ENCODE measurements at places on chromosomes 1 and 21.

GRCh38 chr1:229869687-229870086, 197.4 kb upstream of the GALNT2 start:
- no peak for DNase-seq

DNA sequence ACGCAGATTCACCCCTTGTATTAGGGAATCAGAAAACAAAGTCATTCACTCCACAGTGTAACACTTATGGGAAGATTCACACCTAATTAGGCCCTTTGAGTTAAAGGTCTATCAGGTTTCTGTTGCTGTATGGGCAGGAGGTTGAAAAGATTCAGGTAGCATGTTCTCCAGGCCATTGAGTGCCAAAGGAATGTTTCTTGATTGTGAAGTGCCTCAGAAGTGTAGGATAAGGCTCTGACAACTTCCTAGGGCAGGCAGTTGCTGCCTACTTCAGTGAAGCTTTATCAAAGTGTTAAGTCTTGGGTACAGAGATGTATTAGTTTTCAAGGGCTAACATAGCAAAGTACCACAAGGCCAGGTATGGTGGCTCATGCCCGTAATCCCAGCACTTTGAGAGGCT, 48.7 kb upstream of the RGS18 start:
- no peak for DNase-seq

- no peak for DNase-seq
Measured at GRCh38 chr1:244664353-244664752, 11.4 kb downstream of the DESI2 start.

DNA sequence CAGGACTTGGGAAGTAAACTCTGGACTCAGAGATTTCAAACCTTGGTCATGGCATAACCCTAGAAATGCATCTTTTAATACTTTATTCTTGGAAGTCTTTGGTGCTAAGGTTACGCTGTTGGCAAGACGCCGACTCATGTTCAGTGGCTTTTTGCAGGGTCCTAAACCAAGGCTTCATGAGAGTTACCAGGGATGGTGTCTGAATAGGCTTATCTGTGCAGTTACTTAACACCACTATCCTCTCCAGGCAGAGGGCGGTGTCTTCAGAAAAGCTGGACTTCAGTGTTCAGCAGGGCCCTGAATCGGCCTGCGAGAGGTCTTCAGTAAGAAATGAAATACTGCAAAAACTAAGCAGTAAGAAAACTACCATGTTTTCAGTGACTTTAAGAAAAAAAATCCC, 58.3 kb downstream of the SIM2 start:
- DNase-seq: no peak

DNA sequence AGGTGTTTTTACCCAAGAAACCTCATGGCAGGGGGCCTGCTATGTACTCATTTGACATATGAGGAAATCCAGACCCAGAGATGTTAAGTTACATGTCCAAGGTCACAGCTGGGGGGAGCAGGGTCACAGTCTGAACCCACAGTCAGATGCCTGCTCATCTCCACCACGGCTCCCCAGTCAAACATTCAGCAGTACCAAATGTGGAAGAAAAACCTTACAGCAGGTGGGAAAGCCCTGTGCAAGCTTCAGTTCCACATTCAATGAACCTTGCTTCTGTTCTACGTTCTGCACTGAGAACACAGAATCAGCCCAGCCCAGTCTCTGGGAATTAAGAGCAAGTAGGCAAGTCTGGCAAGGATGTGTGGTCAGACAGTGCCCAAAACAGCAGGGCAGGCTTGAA, 35.2 kb downstream of the LRP8 start:
- DNase-seq: no peak
